Left kidney (tissue), 8 donors: ENCODE measurements at places on chromosomes 1 and 21. TPM values are rescaled to one million over a fixed set of nuclear protein-coding genes. Genes with fewer than 3 reads are reported as not detected.

GOLT1A gene
- polyA plus RNA-seq, result 3.5 TPM

ANGPTL1 gene
- polyA plus RNA-seq, result 4.0 TPM

TAS1R1 gene
- polyA plus RNA-seq, result not detected

CHAF1B gene
- polyA plus RNA-seq, result 11.4 TPM

GRCh38 chr1:1255078-1255477, 8.6 kb upstream of the C1QTNF12 start:
- DNase-seq, result no peak

- DNase-seq, result no peak
Measured at GRCh38 chr1:116807394-116808199, 53.4 kb downstream of the CD2 start.

GRCh38 chr1:181140398-181140797, 51.9 kb downstream of the IER5 start:
- no peak for DNase-seq

DNA sequence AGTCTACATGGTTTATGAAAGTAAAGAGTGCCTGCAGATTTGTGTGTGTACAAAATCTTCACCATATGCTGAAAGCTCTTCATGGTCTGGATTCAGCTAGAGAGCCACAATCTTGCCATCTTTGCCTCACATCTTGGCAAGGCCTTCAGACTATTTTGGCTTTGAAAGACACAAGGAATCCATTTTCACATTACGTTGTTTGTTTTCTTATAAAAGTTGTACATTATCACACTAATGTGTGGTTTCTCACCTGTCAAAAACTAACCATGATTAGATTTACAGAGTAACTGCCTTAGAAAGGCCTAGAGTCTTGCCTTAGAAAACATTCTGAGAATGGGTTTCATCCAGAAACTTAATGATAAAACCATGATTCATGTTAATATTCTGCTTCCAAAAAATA, 494.6 kb downstream of the NEGR1 start:
- no peak for DNase-seq

- no peak for DNase-seq
Measured at GRCh38 chr21:43208561-43209332, 39.9 kb downstream of the CRYAA start.

DNA sequence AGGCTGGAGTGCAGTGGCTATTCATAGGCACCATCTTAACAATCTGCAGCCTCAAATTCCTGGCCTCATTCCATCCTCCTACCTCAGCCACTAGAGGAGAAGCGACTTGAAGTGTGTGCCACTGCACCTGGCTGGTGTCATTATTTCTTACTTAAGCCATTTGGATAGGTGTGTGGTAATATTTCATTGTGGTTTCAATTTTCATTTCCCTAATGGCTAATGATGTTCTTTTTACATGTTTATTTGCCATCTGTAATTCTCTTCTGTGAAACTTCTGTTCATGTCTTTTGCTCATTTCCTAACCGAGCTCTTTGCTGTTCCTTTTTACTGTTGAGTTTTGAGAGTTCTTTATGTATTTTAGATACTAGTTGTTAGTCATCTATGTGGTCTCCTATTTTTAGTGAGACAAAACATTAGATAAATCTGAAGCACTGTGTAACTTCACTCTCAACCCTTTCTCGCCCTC, 66.8 kb downstream of the SLC27A3 start:
- no peak for DNase-seq

DNA sequence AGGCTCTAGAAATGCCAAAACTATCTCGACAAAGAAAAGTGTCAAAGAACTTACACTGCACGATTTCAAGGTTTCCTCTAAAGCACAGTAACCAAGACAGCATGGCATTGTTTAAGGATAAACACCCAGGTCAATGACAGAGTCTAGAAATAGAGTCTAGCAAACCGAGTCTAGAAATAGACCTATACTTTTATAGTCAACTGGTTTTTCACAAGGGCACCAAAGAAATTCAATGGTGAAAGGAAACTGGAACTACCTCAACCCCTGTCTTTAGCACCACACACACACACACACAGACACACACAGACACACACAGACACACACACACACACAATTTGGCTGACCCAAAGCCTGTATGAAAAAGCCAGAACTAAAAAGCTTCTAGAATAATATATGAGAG, 67.1 kb upstream of the PGBD5 start:
- DNase-seq, result no peak

DNA sequence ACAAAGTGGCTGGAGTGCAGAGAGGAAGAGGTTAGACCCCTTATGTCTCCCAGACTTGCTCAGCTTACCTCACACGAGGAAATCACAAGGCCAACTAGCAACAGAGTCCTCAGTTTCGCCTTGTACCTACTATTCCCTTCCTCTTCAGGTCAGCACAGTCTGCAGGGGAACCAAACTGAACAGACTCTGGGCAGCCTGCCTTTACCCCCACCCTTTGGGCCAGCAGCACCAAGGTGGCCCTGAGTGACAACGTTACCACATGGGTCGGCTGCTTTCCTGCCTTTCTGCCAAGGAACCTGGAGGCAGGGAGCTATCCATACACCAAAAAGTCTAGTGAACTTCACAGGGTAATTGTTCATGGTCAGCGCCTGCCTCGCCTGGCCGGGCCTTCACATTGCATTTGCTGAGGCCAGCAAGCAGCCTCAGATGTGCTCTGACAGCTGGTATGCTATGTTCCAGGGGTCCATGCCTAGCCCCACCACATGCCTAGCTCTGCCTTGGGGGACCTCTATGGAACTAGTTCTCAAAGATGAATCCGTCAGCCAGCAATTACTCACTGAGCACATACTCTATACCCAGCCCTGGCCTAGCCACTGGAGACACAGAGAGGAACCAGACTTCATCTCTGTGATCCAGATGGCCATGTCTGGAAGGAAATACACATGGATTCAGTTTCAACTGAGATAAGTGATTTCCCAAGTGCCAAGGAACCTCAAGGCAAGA, 69.6 kb downstream of the DMAP1 start:
- DNase-seq, result no peak

GRCh38 chr1:160670701-160671100, 23.9 kb upstream of the SLAMF1 start:
- DNase-seq, result no peak

DNA sequence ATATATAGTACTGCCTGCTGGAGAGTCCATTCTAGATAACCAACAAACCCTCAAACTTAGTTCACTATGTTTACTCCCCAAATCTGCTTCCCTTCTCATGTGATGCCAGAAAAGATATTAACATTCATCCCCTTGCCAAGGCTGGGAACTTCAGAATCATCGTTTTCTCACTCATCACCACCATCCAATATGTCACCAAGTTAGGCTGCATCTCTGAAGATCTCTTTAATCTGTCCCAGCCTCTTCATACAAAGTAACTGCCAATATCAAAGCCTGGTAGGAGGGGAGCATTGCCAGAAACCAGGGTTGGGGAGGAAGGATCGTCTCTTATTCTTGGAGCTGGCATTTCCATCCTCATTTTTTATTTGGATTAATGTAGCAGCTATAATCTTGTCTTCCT, 71.6 kb downstream of the XCL2 start:
- DNase-seq, result no peak

- no peak for DNase-seq
Measured at GRCh38 chr1:159067699-159068621, 8.6 kb downstream of the AIM2 start.

DNA sequence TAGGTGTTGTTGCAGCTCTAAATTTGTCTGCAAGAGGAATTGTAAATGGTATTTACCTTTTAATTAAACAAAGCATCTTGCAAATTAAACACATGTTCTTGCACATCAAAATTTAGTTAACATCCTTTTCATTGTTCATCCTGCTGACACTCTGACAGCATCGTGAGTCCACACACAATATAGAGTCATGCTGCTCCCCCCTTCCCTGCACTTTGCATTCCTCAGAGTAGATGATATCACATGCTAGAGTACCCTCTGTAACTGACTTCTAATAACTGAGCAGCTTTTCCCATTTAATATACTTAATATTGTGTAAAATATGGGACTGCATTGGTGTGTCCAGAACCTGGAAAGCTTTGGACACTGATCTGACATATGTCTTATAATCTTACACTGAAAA, 138.8 kb upstream of the DPYD start:
- no peak for DNase-seq

DNA sequence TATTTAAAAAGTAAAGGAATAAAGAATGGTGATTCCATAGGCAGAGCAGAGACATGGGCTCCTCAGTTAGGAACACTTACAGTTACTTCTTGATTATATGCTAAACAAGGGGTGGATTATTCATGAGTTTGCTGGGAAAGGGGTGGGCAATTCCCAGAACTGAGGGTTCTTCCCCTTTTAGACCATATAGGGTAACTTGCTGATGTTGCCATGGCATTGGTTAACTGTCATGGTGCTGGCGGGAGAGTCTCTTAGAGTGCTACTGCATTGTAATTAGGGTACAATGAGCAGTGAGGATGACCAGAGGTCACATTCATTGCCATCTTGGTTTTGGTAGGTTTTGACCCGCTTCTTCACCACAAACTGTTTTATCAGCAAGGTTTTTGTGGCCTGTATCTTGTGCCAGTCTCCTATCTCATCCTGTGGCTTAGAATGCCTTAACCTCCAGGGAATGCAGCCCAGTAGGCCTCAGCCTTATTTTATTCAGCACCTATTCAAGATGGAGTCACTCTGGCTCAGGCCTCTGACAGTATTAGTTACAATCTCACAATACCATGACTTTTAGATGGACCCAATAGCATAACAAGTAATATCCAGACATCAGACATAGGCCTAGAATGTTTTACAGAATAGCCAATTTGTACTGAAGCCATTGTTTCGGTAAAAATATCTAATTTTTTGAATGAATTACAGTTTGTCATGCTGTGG, 106.8 kb downstream of the ZBTB18 start:
- DNase-seq, result no peak

GRCh38 chr1:147542569-147542897, 1.2 kb downstream of the BCL9 start:
- no peak for DNase-seq

DNA sequence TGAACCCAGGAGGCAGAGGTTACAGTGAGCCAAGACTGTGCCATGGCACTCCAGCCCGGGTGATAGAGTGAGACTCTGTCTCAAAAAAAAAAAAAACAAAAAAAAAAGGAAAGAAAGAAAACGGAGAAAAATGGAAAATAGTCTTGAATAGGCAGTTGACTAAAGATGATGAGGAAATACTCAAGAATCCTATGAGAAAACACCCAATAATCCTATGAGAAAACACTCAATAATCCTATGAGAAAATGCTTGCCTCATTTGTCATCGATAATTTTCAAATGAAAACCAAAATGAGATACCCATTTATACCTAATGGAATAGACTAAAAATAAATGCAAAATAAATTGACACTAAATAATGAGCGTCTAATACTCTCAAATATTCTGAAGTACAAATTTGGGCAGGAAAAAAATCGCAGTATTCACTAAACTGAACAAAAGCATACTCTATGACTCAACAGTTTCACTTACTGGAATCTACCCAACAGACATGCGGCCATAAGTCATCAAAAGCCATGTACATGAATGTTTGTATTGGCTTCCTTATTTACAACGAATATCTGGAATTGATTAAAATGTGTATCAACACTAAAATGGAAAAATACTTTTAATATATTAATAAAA, 733.9 kb upstream of the CHRM3 start:
- no peak for DNase-seq
